ENCODE measurements at places on chromosomes 1 and 21.
A peak's percentile ranks its signal among the peaks of the same experiment; 100 is the strongest.

DNA sequence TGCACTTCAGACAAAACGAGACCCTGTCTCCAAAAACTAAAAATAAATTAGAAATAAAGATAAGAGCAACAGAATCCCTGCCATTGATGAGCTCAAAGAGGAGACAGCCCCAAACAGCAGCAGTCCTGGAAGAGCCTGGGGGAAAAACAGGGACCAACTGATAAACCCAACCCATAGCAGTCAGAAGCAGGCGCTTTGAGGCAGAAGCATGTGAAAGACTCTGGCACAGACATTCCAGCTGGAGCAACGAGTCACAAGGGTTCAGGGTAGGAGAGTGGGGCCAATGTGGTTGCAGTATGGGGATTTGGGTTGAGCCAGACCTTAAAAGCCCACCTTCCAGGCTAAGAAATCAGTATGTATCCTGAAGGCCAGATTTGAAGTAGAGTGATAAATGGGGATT is 78.5 kb downstream of the MPZL1 start:
- DNase-seq, result no peak

GRCh38 chr1:56526571-56527174 is 52.7 kb downstream of the PLPP3 start:
- no peak for DNase-seq

DNA sequence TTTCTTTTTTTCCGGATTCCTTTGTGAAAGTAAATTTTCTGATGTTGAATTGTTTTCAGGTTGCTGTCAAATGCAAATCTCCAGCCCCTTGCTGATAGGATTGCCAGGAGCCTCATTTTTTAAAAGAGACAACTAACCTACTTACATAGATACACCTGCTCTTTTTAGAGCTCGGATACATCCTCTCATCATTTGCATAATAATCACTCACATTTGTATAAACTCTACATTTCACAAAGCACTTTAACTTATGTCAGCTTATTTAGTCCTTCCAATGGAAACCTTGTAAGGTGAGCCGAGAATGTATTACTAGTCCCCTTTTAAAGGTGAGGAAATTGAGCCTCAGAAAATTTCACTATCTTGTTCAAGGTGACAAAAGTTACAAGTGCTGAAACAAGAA is 84.8 kb downstream of the KCTD3 start:
- DNase-seq, result no peak

GRCh38 chr1:235298758-235299157 is 29.2 kb downstream of the ARID4B start:
- no peak for DNase-seq

GRCh38 chr21:28900481-28900880 is 92.2 kb downstream of the LTN1 start:
- no peak for DNase-seq

GRCh38 chr1:7993593-7994479 is 32.3 kb downstream of the ERRFI1 start:
- DNase-seq, result no peak

GRCh38 chr1:47438165-47439016 is 547 bp downstream of the FOXD2 start:
- no peak for DNase-seq

- DNase-seq, result peak; percentile 67
These were observed 89.0 kb upstream of the PPM1J start for GRCh38 chr1:112803906-112804762.

DNA sequence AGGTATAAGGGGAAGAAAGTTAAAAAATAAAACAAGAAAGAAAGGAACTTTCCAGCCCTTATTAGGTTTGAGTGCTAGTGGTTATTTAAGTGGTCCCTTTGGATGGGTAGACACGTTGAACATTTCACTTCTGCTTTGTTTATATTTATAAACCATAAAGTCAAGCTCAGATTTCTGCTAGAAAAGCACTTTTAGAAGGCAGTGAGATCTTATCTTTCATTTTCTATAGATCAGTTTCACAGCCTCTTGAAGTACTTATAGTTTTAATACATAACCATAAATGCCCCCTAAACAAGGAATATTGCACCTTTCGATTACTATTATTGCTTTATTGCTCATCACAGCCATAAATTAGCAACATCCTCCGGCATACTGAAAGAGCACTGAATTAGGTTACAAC is 446.8 kb upstream of the PLXNA2 start:
- DNase-seq, result no peak

DNA sequence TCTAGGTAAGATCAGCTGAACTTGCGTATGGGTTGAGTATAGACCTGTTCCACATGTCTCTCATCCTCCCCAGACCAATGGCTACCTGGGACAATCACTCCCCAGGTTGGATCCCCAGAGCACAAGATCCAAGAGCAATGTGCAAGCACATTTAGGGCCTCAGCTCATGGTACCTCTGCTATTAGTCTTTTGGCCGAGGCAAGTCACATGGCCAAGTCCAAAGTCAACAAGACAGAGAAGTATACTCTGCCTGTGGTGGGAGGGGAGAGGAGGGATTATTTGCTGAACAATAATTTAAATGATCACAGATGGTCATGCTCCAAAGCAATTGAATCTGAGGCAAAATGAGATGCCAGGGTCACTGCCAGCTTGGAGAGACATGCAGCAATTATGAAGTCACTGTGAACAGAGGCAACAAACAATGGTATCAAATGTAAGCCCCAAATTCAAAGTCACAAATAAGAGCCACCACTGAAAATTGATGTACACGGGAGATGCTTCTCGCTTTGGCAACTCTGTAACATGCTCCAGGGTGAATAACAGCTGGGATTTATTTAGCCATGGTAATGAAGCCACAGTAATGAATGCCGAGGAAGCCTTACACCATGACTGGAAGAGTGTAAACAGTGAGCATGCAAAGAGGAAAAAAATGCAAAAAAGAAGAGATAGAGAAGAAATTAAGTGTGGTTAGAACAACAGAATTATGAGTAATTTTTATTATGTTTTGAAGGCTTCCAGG is 149.1 kb downstream of the ZNF281 start:
- DNase-seq, result no peak

- no peak for DNase-seq
These were observed 20.0 kb downstream of the TMEM81 start for GRCh38 chr1:205064301-205064700.

GRCh38 chr1:245310571-245311531 is 156.1 kb downstream of the KIF26B start:
- no peak for DNase-seq

DNA sequence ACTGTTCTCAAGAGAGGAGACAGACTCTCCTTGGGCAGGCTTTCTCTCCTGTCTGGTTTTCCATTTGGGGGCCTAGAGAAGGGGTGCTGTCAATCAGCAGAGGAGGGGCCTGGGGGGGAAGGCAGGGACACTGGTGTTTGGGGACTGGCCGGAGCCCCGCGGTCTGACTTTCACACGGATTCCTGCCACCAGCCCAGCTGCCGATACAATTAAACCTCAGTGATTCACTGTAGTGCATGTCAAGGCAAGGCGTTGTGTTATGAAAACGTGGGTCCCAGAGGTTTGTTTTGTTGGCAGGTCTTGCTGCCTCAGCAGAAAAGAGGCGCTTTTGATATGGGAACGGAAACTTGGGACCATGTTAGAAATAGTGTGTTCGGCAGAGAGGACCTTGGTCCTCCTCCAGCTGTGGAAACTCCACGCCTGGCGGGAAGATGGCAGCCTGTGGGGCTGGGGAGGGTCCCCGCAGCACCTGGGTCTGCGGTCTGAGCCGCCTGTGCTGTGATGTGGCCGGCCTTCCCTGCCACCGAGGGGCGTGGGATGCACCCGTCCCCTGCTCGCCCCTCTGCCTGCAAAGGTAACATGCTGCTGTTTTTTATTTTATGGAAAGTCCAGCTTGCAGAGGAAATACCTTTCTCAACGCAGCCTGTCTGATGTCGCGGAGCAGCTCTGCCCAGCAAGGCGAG is 47.6 kb downstream of the SPSB1 start:
- no peak for DNase-seq

DNA sequence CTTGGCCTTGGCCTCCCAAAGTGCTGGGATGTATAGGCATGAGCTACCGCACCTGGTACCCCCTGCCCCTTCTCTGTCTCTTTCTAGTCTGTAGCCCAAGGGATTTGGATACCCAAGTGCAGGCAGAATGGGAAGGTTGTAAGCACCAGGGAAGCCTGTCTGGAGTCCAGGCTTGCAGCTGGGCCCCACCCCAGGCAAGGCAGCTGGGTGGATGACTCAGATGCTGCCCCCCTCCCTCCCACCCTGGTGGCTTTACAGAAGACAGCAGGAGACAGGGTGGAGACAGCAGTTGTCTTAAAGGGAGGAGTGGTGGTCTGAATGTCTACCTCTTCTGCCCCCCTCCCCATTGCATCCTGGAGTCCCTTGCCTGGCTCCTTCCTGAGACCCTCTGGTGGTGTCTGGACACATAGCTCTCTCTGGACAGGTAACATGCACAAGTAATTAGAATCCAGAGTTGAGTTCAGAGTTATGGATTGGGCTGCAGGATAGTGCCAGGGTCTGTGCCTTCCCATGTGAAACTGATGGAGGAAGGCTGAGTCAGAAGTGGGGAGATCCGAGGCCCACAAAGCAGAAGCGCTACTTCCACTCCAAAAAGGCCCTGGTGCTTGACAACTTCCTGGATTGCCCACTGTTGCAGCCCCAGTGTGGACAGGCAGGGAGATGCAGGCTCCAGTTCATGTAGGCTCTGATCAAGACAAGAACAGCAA is 5.1 kb downstream of the LMNA start:
- no peak for DNase-seq

GRCh38 chr1:67723620-67724019 is 38.6 kb downstream of the GADD45A start:
- DNase-seq, result no peak

DNA sequence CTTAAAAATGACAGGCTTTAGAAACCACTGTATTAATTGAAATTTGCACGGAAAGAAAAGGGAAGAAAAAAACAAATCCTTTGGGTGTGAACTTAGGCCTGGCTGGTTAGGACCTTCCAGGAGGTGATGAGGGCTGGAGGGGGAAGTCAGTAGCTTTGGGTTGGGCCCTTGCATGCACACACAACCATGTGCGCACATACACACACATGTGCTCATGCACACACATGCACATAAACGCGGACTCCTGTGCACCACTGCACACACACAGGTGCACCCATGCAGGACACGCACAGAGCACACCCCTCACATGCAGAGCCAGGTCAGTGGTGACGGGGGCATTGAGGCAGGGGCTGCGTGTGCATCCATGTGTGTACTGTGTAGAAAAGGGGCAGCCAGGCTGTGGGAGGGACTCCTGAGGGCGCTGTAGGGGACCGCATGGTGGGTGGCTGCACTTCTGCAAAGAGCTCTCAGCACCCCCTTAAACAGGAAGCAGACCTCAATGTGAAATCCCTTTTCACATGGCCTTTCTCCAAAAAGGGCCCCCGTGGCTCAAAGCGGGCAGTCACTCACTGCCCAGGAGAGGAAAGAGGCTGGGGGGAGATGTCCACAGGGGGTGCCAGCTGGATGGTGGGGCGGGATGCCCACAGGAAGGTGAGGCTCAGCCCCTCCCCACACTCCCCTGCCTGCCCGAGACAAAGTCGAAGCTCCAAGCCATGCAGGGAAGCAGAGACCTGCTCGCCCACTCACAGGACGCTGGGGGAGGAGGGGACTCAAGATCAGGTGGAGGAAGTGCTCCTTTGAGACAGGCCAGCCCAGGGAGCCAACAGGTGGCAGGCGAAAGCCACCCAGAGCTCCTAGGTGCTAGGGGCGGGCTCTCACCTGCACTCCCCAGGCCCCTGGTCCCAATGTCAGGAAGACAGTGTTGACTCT is 95.2 kb downstream of the ITPKB start:
- DNase-seq, result no peak

DNA sequence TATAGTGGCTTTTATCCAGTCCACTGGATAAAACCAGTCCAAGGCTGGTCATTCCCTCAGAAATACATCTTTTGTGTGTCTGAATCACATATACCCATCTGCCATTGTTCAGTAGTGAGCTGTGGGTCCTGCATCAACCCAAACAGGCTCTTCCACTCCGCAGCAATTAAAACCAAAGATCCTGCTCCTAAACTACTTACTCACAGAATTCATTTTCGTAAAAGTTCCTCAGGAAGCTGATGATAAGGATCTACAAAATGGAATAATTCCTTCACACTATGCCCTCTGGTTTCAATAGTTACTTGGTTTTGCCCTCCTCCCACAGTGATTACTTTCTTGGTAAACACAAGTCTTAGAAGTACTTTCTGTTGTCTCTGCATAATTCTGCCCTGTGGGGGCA is 5.1 kb upstream of the MFSD2A start:
- DNase-seq, result no peak
